ENCODE measurements at places on chromosomes 1 and 21. TPM values are rescaled to one million over a fixed set of nuclear protein-coding genes. Genes with fewer than 3 reads are reported as not detected.
A peak's percentile ranks its signal among the peaks of the same experiment; 100 is the strongest.

OR10J1 gene
- not detected for total RNA-seq

BCAN gene
- not detected for total RNA-seq

VSIG8 gene
- total RNA-seq = not detected

WNT9A gene
- 25.8 TPM for total RNA-seq

BMP8A gene
- 0.22 TPM for total RNA-seq

DNA sequence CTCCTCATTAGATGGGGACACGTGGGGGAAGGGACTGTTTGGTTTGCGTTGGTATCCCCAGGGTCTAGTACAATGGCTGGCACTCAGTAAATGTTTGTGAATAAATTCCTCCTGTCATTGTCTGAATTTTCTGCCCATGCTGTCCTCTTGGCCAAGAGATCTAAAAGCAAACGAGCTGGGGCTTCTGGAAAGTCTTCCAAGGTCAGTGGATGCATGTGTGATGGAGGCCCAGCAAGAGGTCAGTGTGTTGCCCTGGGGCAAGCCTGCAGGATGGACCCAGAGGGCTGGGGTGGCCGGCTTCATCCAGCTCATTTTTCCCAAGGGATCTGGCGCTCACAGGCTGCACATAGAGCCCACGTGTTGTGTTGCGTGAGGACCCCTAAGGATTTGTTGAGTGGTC lies 30.0 kb upstream of the JUN start:
- no peak for DNase-seq

PTPRU gene
- total RNA-seq = 3.0 TPM

GRCh38 chr1:115877511-115877910 lies 36.6 kb upstream of the NHLH2 start:
- DNase-seq = no peak

SLC5A3 gene
- 21.7 TPM for total RNA-seq

AMPD1 gene
- total RNA-seq = not detected

- DNase-seq = no peak
These were observed 137.3 kb downstream of the SDCCAG8 start for GRCh38 chr1:243393096-243393495.

DNA sequence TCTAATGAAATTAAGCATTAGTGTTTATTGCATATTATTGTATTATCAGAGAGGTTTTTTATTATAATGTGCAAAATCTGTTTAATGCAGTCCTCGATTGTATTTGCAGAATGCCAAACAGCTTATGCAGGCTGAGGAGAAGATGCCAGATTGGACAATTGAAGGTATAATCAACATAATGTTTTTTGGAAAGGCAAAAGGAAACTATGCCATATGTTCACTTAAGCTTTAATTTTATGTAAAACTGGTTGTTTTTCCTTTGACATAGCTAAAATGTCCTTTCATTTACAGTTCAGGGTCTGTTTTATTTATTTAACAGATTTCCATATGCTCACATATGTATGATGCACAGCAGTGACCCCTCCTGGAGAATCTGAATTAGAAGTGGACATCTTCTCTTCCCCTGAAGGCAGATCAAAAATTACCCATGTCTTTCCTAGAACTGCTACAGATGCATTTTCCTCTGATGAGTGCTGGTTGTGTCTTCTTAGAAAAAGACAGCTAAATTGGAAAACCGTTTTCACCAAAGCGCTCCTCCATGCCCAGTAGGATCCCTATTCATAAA lies 143.5 kb upstream of the USH2A start:
- DNase-seq = peak; percentile 38

DNA sequence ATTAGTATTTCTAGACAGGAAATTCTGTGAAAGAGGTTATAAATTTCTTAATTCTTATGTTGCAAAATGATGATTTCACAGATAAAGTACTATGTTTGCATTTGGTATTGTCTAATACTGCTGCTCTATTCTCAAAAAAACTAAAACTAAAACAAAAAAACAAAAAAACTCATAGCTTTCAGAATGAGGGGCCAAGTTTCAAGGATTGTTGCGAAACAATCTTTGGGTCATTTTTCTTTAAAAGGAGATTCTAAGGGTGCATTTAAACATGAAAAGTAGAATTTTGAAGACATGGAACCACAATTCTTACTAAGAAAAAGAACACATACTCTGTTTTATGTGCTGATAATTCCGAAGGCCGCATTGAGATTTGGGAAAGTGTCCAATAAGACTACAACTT lies 645.1 kb downstream of the ADGRL2 start:
- no peak for DNase-seq

DNA sequence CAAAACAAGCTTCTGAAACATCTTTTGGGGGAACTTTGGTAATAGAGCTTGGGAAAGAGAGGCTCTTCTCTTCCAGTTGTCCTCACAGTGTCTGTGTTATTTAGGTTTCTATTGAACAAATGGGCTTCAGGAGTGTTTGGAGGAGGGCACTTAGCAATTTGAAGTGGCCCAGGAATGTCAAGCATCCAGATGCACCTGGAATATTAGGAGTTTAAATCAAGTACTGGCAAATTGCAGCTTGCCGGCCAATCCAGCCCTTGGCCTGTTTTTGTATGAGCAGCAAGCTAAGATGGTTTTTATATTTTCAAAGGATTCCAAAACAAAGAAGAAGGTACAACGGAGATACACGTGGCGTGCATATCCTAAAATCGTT lies 94.7 kb downstream of the CCDC185 start:
- DNase-seq = no peak

TEX50 gene
- total RNA-seq = not detected

DNA sequence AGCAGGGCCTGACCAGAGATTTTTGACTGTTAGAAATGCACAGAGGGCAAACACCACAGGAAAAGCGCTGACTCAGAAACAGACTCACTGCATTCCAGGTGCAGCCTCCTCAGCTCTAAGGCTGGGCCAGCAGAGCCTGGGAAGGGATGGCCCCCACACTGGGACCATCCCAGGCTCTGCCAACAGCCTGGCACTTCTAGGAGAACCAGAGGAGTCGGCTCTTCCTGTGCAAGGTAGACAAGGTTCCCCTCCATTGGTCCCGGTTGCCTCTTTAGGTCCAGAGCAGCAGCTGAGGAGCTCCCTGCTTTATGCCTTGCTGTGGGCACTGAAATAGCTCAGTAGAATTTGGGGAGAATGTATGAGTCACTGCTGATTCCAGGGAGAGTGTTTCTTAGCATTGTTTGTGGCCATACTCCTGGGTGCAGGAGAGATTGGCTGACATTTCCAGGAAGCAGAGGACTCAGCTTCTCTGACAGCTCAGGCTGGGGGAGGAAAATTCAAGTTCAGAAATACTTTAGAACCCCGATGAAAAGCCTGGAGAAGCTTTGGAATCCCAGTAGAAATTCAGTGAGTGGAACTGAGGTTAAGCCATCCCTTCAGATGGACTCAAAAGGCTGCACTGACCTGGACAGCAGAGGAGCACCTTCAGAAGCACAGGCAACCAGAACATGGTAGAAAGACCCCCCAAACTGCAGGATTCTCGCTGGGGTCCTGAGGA lies 19.7 kb downstream of the PRAMEF1 start:
- DNase-seq = peak; percentile 62

- DNase-seq = peak; percentile 41
These were observed 744 bp upstream of the WDR26 start for GRCh38 chr1:224435318-224435763.

DNA sequence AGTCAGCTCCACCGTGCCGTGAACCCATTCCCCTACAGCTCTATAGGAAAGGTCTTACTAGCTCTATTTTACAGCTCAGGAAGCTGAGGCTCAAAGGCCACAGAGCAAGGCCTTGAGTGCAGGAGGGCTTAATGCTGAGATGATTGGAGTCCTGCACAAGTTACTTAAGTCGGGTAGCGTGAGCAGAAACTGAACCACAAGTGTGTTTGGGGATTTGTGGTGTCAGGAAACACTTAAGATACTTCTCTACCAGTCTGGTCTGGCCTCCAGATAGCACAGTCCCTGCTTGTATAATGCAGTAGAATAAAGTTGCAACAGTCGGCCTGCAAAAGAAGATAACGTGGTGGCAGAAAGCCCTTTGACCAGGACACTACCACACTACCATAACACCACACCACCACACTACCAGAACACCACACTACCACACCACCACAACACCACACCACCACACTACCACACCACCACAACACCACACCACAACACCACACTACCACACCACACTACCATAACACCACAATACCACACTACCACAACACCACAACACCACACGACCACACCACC lies 118.1 kb downstream of the SPSB1 start:
- no peak for DNase-seq

DNA sequence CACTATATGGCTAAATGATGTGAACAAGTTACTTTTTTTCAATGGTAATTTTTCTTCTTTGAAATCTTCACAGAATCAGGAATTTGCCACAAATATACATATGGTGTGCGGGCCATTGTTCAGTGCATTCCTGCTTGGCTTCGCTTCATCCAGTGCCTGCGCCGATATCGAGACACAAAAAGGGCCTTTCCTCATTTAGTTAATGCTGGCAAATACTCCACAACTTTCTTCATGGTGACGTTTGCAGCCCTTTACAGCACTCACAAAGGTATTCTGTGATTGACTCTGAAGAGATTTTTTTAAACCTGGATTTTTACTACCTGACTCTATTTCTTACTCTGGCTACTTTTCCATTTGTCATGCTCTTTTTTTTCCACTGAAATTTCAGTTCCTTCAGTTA lies 76.2 kb upstream of the KIAA1614 start:
- DNase-seq = no peak

- no peak for DNase-seq
These were observed 10.9 kb downstream of the PADI2 start for GRCh38 chr1:17108360-17108759.

- peak; percentile 97 for DNase-seq
These were observed 106.5 kb upstream of the SLC44A3 start for GRCh38 chr1:94713472-94714141.

- DNase-seq = no peak
These were observed 582.8 kb downstream of the MATN1 start for GRCh38 chr1:30140566-30140965.

TRABD2B gene
- total RNA-seq = 2.0 TPM

RIMS3 gene
- total RNA-seq = 3.1 TPM

SH2D1B gene
- 0.05 TPM for total RNA-seq

GRCh38 chr21:44550807-44551206 lies 498 bp downstream of the KRTAP10-2 start:
- no peak for DNase-seq

CNR2 gene
- not detected for total RNA-seq

- DNase-seq = peak; percentile 35
These were observed 106.7 kb upstream of the ADAR start for GRCh38 chr1:154714638-154715037.

GRCh38 chr1:157390651-157391050 lies 161.7 kb downstream of the FCRL5 start:
- peak; percentile 68 for DNase-seq

GRCh38 chr1:161864577-161864976 lies 98.5 kb downstream of the ATF6 start:
- DNase-seq = peak; percentile 25

- DNase-seq = no peak
These were observed 15.1 kb downstream of the PAX7 start for GRCh38 chr1:18645747-18646090.

FOXD3 gene
- 0.17 TPM for total RNA-seq

ZFYVE9 gene
- 20.2 TPM for total RNA-seq

DNA sequence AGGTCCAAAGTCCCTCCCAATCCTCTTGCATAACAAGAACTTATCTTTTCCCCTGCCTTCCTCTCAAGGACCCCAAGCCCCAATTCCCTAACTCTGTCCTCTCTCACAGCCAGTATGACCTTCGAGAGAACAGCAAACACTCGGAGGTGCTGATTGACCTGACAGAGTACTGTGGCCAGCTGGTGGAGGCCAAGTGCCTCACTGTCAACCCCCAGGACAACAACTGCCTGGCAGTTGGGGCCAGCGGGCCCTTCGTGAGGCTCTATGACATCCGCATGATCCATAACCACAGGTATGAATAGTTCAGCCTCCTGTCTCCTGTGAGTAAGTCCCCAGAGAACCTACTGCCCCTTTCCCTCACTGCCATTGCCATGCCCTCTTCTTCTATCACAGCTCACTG lies 29.9 kb upstream of the TMEM222 start:
- DNase-seq = no peak

TMPRSS3 gene
- total RNA-seq = 0.12 TPM

GRCh38 chr21:28257276-28257675 lies 735.4 kb downstream of the LTN1 start:
- DNase-seq = no peak

ETV3L gene
- total RNA-seq = not detected

GRCh38 chr1:181986907-181987305 lies 74.6 kb downstream of the ZNF648 start:
- no peak for DNase-seq

GRCh38 chr1:9689011-9689706 lies 37.6 kb downstream of the PIK3CD start:
- DNase-seq = peak; percentile 9

- peak; percentile 57 for DNase-seq
These were observed 60.3 kb downstream of the GALNT2 start for GRCh38 chr1:230127105-230128054.

TIE1 gene
- total RNA-seq = 3.2 TPM

PDPN gene
- total RNA-seq = not detected

LAMC2 gene
- 24.5 TPM for total RNA-seq

- no peak for DNase-seq
These were observed 12.5 kb downstream of the NVL start for GRCh38 chr1:224317383-224318045.

DNA sequence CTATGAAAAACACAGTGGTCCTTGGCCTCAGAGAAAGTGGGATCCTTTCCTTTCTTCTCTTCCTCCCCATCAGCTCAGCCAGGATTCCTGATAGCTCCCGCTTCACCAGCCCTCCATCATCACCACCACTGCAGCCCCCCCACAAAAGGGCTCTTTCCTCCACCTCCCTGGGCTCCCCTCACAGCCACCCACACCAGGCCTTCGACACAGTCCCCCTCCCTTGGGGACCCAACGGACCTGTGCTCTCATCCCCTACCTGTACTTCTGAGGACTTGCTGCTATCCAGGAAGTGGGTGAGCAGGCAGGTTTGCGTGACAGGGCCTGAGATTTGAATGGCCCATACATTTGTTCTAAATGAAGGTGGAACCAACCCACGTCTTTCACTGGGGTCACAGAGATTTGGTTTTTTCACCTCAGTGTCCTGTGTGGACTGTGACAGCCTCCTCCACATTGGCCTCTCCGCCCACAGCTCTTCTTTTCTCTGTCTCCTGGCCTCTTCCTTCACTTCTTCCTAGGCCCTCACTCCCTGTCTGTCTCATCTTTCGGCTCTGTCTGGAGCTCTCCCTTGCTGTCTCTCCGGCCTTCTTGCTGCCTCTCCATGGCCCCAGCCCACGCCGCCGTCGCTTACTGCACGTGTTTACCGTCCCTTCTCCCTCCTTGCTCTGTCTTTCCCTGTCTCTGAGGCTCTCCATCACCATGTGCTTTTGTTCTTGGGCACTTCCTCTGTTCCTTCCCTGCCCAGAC lies 238.6 kb downstream of the FOXD2 start:
- DNase-seq = no peak

- DNase-seq = no peak
These were observed 13.3 kb downstream of the ZNF362 start for GRCh38 chr1:33269621-33270020.

GRCh38 chr1:185074307-185074706 lies 28.9 kb downstream of the RNF2 start:
- DNase-seq = no peak

- no peak for DNase-seq
These were observed 139.3 kb upstream of the KIAA0040 start for GRCh38 chr1:175331891-175332290.

- DNase-seq = no peak
These were observed 6.0 kb upstream of the DNMT3L start for GRCh38 chr21:44267655-44268142.

AVPR1B gene
- not detected for total RNA-seq

- DNase-seq = no peak
These were observed 50.7 kb downstream of the PGM1 start for GRCh38 chr1:63643926-63644325.

WNT2B gene
- total RNA-seq = 0.05 TPM
